ENCODE measurements at places on chromosomes 2 and 18.

- no peak for DNase-seq
These were observed 98.9 kb downstream of the EIPR1 start for GRCh38 chr2:3278521-3279218.

GRCh38 chr18:40877096-40877495, 1077.9 kb upstream of the PIK3C3 start:
- no peak for DNase-seq

DNA sequence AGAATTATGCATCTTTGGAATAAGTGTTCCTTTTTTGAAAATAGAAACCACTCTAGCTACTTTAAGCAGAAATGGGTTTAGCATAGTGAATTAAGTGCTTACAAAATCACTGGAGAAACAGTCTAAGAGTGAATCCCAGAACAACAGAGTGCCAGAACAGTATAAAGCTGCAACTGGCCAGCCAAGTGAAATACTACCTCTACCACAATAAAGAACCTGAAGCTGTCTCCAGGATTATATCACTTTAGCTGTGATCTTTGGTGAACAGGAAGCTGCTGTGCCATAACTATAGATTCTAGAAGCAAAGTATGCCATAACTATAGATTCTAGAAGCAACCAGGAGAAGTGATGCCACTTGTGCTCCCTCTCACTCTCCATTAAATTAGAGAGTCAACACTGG, 7.6 kb downstream of the CAMKMT start:
- no peak for DNase-seq

DNA sequence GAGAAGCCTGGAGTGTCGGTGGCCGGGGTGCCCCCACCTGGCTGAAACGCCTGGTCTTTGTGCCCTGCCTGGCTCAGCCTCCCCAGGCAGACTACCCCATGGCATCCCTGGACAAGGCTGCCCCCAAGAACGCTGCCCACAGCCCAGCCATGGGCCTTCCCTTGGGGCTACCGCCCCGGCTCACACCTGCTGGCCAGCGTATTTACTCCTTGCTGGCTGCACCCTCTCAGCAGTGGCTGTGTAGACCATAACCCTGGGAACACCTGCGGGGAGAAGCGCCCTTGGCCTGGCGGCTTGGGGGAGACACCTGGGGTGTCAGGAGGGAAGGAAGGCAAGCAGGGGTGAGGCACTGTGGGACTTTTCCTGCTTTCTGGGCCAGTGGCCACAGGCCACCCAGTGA, 17.3 kb downstream of the CAPN10 start:
- DNase-seq, result no peak

- DNase-seq, result no peak
These were observed 219.0 kb downstream of the SH3BP4 start for GRCh38 chr2:235170536-235171521.

DNA sequence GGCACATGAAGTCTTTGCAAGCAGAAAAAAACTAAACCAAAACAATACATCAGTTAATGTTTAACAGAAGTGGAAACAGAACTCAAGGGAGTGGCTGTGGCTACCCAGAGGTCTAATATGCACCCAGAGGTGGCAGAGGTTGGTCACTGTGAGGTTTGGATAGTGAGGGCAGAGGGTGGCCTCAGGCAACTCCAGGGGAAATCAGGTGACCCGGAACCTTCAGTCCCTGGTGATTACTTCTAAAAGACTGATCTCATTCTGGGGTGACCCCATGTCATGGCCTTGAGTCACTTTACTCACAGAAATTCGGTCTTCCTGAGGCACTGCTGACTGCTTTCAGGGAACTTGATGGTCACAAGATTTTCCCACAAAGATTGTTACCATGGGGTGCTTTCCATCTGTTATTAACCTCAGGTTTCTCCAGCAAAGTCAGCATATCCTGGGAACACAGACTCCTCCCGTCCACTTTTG, 99.4 kb downstream of the TMEM17 start:
- no peak for DNase-seq

Data from NCI-H446 (cell line).